T-helper 2 cell treated with Interferon-gamma antibody and Interleukin-4, amounts not matched to agents 5 μg/mL and 100 μg/mL, for 36 hours (primary cell): ENCODE measurements at places on chromosomes 5 and 9.

- peak; percentile 67 for DNase-seq
These were observed 932 bp downstream of the SLC12A2 start for GRCh38 chr5:128084228-128085167.

DNA sequence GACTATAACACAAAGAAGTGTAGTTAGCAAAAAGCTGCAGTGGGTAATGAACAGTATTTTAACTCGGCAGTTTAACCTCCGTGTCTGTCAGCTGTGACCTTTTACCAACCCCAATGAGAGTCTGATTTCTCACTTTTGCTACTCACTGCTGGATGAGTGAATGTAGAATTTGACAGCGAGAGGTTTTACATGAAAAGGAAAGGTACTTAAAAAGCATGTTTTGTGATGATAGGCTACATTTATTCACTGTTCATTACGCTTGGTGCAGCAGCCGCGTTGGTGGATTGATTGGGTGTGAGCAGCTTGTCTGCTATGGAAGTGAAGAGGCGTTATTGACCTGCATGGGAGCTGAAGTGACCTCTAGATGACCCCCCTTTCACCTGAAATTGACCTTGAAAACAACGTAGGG lies 867.7 kb downstream of the NR2F1-AS1 start:
- no peak for DNase-seq

DNA sequence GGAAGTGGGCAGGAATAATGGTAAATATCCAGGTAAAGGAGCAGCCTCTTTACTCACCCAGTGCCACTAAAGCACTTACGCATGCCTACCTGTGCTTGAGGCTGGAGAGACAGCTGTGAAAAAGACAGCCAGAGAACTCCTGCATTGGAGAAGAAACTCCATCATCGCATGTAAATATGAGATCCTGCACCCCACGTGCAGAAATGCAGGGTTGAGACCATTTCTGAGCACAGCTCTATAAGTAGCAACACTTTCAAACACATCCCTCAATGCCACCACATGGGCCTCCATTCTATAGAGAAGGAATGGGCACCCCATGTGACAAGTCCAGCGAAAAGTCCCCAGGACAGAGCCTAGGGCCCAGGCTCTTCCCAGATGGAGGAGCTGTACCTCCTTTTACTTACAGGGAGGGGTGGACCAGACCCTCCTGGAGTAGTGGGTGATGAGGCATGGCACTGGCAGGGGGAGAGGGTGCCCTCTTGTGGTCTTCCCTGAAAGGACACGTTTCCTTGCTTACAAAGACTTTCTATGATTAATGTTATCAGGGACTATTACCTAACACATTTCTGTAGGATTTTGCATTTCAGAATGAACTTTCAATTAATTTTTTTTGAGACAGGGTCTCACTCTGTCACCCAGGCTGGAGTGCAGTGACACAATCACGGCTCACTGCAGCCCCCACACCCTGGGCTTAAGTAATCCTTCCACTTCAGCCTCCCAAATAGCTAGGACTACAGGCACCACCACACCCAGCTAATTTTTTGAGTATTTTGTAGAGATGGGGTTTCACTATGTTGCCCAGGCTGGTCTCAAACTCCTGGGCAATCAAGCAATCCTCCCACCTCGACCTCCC lies 55.3 kb upstream of the IL17B start:
- peak; percentile 21 for DNase-seq

DNA sequence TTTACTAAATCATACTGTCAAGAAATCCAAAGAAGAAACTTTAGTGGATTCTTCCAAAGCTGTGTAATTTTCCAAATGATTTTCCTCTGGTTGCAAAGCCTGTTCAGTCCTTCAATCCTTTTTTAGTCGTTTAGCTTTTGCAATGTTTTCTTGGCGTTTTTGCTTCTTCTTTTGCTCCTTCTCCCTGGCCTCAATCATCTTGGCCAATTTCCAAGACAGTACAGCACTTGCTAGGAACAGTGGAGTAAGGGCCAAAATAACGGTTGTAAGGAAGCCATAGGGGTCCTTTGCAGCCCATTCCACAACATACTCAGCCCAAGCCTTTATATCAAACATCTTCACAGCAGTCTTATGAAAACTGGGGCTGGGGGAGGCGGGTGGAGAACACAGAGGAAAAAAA lies 2.4 kb downstream of the SMIM15 start:
- no peak for DNase-seq

DNA sequence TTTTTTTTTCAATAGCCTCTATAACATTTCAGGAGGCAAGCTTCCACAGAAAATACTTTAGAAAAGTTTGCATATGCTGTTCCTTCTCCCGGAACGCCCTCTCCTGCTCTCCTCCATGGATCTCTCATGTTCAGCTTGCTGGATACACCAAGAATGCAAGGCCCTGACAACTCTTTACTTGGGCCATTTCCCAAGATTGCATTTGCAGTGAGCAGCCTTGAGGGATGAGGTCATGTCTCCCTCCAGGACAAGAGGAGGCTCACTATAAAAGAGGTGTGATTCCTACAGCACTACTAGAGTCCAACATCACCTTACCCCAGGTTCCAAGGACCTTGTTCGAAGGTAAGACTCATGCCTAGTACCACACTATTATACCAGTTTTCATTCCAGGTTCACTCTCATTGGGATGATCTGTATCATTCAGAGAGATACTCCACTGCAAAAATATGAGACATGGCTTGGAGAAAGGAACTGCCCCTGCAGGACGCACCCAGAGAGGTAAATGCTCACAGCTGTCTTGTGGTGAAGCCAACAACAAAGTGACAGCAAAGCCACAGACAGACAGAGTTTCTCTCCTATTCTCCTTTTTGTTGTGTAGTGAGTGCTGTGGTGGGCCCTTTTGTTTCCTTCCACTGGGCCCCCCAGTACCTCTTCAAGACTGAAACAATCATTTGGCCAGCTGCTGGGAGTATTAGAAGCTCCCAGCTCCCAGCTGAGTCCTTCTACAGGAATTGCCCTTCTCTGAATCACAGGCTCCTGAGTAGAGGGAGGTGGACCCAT lies 151.7 kb upstream of the ZNF366 start:
- no peak for DNase-seq

DNA sequence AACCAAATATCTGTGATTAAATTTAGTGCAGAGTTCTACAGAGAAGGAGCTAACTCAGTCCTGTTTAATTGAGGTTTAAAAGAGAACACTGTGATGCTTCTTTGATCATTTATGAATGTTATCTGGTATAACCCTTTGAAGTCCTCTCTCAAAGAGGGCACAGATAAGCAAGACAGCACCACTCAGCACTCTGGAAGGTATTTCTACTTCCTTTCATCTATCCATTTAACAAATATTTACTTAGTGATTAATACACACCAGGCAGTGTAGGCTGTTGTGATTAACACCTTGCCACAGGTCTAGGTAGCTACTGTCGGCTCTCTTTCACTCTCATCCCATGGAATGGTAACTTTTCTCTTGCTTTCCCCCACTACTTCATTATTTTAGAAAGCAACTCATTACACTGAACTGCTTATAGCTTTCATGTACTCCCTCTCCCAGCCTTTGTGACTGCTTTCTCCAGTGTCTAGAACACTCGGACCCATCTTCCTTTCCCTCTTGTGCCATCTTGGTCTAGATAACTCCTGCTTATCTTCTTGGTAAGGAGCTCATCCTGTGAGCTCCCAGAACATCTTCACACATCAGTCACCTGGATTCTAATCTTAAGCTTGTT lies 54.7 kb downstream of the GLDC start:
- DNase-seq, result no peak

GRCh38 chr9:137511758-137512463 lies 38.3 kb downstream of the PNPLA7 start:
- DNase-seq, result no peak

- no peak for DNase-seq
These were observed 137.9 kb downstream of the BNC2 start for GRCh38 chr9:16732546-16732945.

GRCh38 chr5:142520885-142521284 lies 165.0 kb downstream of the FGF1 start:
- DNase-seq, result no peak

- no peak for DNase-seq
These were observed 1.8 kb downstream of the EGR1 start for GRCh38 chr5:138466900-138467710.

GRCh38 chr5:114238771-114239313 lies 123.0 kb upstream of the KCNN2 start:
- no peak for DNase-seq
